Activated T-helper 17 cell treated with anti-CD3 and anti-CD28 coated beads, Interleukin-2, amount 50 U/mL, for 72 hours (primary cell): ENCODE measurements at places on chromosomes 3 and 15. TPM values are rescaled to one million over a fixed set of nuclear protein-coding genes. Genes with fewer than 3 reads are reported as not detected.
A peak's percentile ranks its signal among the peaks of the same experiment; 100 is the strongest.

DNA sequence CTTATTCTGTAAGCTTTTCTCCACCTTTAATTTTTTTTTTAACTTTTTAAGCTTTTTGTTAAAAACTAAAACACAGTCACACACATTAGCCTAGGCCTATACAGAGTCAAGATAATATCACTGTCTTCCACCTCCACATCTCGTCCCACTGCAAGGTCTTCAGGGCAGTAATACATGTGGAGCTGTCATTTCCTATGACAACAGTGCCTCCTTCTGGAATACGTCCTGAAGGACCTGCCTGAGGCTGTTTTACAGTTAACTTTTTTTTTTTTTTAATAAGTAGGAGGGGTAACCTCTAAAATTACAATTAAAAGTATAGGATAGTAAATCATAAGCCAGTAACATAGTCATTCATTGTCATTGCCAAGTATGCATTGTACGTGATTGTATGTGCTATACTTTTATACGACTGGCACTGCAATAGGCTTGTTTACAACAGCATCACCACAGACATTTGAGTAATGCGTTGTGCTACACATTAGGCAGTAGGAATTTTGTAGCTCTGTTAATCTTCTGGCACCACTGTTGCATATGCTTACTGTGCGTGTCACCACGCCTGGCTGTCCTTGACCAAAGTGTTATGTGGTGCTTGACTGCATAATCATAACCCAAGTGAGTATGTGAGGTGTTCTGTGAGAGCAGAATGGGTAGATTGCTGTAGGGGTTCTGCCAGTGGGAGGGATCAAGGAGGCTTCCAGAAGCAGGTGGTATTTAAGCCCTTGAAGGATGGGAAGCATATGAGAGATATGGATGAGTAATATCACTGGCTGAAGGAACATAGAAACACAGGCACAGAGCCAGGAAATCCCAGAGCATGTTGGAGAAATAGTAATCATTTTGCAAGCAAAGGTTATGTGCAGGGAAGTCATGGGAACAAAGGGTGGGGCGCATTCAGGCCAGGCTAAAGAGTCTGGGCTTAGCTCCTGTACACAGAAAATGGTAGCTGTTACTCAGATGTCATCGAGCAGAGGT is 18.3 kb downstream of the FBXO22 start:
- ATAC-seq: no peak

GRCh38 chr3:167929968-167930367 is 165.8 kb downstream of the GOLIM4 start:
- ATAC-seq: no peak

- no peak for ATAC-seq
Observed at GRCh38 chr3:126926684-126927400, 56.1 kb upstream of the PLXNA1 start.

DNA sequence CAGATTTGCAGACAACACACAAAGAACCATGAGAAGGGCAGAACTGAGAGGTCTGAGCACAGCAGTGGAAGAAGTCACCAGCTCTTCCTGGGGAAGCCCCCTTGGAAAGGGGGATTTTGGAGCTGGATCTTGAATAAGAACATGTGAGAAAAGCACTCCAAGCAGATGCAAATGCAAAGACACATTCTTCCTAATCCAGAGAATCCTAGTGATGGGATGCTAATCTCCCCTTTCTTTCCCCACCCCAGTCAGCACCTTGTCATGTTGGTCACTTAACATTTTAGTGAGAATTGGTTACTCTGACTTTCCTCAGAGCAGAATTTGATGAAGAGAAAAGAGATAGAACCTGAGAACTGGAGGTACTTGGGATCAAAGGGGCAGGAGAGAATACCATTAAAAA is 148.5 kb downstream of the SSR3 start:
- no peak for ATAC-seq

- ATAC-seq: peak; percentile 27
Observed at GRCh38 chr3:142963516-142964448, at the start of gene PAQR9. PAQR9 (minus strand) TSS chr3:142963674; CDS start chr3:142963336, 338 bp downstream.

DNA sequence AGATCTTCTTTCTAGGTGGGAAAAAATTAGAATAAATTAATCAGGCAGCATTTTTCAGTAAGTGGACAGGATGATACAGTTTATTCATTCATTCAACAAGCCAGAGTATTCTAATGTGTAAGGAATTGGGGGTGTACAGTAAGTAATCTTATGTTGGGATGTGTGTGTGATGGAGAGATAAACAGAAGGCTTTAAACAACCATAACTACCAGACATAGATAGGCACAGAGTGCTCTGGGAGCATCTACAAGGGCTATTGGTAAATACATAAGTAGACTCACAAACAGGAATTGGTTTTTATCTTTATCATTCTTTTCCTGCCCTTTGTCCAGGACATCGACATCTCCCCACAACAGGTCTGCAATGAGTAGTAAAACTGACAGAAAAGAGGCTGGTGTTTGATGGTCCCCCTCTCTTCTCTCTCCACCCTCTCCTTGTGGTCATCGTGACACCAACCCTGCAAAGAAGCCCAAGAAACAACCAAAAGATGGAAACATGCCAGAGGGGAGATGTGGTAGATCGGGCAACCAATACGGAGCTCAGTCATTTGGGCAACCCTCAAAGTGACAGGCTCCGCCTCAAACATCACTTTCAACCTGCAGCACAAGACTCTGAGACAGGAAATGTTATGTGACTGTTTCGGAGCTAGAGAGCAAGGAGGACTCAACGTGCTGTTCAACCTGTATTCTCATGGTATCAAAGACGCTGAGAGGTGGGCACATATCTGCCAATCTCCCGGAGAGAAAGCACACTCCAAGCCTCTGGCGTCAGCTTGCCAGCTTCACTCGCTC is 28.7 kb upstream of the B3GNT5 start:
- peak; percentile 91 for ATAC-seq

DNA sequence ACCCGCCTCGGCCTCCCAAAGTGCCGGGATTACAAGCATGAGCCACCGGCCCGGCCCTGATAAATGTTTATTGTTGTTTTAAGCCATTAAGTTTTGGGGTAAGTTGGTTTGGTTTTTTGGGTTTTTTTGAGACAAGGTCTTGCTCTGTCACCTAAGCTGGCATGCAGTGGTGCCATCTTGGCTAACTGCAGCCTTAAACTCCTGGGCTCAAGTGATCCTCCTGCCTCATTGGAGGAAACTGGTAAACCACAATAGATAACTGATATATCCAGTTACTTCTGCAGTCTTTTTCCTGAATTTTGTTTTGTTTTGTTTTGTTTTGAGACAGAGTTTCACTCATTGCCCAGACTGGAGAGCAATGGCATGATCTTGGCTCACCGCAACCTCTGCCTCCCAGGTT is 4.2 kb downstream of the SLC25A20 start:
- no peak for ATAC-seq

GRCh38 chr15:91855684-91856489 is 2.4 kb downstream of the SLCO3A1 start:
- ATAC-seq: peak; percentile 4

GRCh38 chr15:32677238-32677750 is 35.8 kb downstream of the SCG5 start:
- ATAC-seq: no peak

DNA sequence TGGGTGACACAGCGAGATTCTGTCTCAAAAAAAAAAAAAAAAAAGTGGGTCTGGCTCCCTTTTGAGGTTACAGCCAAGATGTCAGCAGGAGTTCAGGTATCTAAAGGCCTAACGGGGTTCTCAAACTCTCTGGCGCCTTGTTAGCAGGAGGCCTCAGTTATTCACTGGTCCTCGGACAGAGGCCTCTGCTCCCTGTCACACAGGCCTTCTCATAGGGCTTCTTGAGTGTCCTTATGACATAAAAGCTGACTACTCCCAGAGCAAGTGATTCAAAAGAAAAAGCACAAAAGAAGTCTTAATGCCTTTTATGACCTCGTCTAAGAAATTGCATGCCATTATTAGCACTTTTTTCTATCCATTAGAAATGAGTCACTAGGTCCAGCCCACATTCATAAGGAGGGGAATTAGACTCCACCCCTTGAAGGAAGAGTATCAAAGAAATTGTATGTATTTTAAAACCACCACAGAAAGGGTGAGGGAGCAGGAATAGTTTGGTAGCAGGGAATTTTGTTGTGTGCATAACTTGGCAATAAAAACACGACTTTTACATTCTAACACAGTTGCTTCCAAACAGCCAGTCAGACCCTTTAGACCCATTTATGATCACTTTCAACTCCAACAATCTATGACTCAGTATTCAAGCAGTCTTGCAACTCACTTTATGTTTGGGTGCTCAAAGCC is 90.3 kb downstream of the MEX3B start:
- ATAC-seq: no peak

DNA sequence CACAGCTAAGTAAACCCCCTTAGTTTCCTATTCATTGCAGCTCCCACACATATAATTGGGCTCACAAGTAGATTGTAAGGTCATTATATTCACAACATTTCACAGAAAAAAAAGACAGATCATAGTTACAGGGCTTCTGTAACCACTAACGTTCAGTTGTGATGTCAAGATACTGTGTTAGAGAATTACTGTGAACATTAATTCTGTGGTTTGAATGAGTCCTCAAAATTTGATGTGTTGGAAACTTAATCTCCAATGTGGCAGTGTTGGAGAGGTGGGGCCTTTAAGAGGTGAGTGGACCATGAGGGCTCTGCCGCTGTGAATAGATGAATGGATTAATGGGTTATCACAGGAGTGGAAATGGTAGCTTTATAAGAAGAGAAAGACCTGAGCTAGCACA is 21.3 kb downstream of the GRK7 start:
- ATAC-seq: no peak

GRCh38 chr3:196666001-196666867 is 26.7 kb downstream of the NRROS start:
- no peak for ATAC-seq

DNA sequence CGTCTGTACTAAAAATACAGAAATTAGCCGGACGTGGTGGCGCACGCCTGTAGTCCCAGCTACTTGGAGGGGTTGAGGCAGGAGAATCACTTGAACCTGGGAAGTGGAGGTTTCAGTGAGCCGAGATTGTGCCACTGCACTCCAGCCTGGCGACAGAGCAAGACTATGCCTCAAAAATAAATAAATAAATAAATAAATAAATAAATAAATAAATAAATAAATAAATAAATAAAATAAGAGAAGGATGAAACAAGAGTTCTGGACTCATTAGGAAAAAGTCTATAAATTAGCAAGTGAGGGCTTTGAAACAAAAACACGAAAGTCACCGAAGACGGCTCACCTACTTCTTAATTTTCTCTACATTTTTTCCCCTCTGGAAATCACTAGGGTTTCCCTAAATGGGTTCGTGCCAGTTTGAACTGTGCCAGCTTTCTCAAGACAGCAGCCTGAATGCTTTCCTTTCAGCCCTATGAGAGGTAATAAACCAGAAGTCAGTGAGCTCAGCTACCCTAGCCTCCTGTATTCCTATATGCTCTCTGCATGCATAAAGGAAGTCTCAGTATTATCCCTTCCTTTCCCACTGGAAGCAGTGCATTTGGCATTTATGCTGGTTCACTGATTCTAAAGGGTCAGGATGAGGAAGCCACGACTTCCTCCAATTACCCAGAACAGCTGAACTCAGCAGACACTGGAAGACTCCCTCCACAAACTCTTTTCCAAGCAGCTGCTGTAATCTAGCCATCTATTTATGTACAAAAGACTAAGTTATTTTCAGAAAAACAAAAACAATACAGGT is 266.9 kb downstream of the ZBBX start:
- no peak for ATAC-seq

DNA sequence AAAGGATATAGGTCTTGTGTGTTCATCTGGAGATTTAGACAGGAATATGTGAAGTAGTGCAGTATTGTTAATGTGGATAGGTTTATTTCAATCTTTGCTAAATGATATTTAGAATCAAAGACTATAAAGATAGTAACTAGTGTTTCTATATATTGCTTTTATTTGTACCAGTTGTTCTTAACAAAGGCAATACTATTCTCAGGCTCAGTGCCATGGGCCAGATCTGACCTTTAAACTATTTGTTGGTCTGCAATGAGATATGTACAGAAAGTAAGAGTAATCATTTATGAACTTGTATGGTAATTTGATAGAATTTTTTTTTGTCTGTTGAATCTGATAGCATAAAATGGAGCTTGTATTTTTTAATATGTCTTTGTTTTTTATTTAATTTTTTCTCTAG is 146.7 kb upstream of the AZI2 start:
- ATAC-seq: no peak

- no peak for ATAC-seq
Observed at GRCh38 chr15:64621056-64621455, 154.3 kb downstream of the RBPMS2 start.

DNA sequence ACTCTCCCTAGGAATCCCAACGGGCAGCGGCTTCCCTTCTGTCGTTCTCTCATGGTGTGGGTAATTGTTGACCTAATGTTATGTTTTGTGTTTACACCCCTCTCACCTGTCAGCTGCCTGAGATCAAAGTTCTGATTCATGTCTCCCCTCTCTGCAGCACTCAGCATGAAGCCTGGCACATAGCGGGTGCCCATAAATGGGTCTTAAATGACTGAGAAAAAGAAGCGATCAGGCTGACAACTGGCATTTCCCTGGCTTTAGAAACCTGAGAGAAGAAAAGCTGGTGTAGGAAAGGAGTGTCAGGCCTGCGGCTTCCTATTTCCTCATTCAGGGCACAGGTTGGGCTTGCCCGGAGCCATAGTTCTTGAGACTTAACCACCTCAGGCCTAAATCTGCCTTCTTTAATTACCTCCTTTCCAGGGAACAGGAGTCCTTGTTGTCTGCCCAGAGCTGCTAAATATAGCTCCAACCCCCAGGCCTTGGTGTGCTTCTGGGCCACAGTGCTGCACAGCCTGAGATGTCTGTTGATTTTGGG is 31.8 kb downstream of the LPP start:
- no peak for ATAC-seq

Gene ISL2
- 0.35 TPM for total RNA-seq

Gene CCR3
- total RNA-seq: not detected

Gene INKA1
- total RNA-seq: 0.32 TPM

Gene COL6A5
- total RNA-seq: not detected

Gene CHRFAM7A
- not detected for total RNA-seq

Gene LSAMP
- total RNA-seq: not detected

Gene CTXN2
- 0.11 TPM for total RNA-seq

Gene SH2D7
- not detected for total RNA-seq

Gene CYP11A1
- total RNA-seq: not detected
